ENCODE measurements at places on chromosomes 11 and 22. TPM values are rescaled to one million over a fixed set of nuclear protein-coding genes. Genes with fewer than 3 reads are reported as not detected.

GRCh38 chr11:72813740-72814285, 398 bp upstream of the ATG16L2 start:
- peak; percentile 57 for DNase-seq

- DNase-seq, result no peak
Measured at GRCh38 chr11:122556605-122557004, 98.9 kb upstream of the UBASH3B start.

The BACE1 gene
- 6.6 TPM for total RNA-seq

DNA sequence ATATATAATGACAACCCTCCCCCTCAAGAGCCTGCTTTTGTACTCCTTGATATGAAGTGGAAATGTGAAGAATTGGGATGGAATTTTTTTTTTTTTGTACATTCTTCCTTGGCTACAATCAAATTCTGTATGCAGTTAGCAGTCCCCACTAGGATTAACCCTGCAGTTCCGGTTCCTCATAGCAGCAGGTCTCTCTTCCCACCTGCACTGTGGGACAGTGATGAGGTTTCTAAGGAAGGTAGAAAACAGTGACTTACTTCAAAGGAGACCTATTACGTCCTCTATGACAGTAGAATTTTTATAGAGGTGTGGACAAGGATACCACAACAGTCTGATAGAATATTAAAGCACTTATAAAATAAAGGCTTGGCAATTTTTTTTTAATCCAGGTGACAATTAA, 46.3 kb upstream of the ALKBH3 start:
- DNase-seq, result no peak

Measured in NCI-H460 (cell line).